ENCODE measurements at places on chromosomes 4 and X.

DNA sequence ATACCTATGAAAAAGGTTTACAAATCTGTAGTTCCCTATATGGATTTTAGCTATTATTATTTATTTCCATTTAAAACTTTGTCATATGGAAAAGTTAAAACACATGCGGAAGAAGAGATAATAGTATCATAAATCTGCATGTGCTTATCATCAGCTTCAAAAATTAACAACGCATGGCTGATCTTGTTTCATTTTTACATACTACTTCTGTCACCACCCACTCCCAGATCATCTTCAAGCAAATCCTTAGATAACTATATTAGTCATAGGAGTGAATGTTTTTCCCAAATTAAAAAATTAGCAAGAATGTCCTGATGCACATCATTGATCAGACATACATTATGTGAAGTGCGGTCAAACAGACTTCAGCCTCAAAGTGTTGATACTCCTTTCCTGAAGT is 24.6 kb upstream of the MOB1B start:
- no peak for DNase-seq

DNA sequence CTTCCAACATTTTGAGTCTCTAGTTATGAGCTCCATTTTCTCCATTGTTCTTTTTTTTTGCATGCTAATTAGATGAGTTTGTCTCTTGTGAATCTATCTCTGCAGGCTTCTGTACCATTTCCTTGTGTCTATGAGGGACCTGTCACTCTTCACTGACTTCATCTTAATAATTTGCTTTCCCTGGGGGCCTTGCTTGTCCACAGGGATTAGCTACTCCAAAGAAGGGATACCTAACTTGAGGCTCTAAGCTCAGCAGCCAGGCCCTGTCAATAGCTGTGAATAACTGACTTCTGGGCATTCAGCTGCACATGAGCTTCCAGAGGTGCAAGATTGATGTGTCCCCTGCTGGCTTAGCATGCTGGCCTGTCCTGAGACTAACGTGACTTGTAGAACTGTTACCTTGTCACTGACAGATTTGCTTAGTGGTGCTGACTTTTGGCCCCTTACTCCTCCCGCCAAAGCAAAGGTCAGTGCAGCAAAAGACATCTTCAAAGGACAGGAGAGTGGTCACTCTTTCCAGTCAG is 124.6 kb downstream of the AFF2 start:
- DNase-seq: no peak

GRCh38 chr4:25937801-25938200 is 23.8 kb downstream of the SMIM20 start:
- no peak for DNase-seq

GRCh38 chr4:123597586-123597985 is 201.0 kb downstream of the SPRY1 start:
- DNase-seq: no peak

- DNase-seq: no peak
Measured at GRCh38 chrX:28998609-28999135, 411.4 kb downstream of the IL1RAPL1 start.
